Stimulated activated naive B cell treated with anti-CD40 and anti-IgM and Interleukin-4, amounts not matched to agents 10 μg/mL and 1 μg/mL and 100 μg/mL, for 72 hours (primary cell): ENCODE measurements at places on chromosomes 16 and 17.
A peak's percentile ranks its signal among the peaks of the same experiment; 100 is the strongest.

- no peak for DNase-seq
Observed at GRCh38 chr17:66507982-66508760, 205.8 kb downstream of the PRKCA start.

DNA sequence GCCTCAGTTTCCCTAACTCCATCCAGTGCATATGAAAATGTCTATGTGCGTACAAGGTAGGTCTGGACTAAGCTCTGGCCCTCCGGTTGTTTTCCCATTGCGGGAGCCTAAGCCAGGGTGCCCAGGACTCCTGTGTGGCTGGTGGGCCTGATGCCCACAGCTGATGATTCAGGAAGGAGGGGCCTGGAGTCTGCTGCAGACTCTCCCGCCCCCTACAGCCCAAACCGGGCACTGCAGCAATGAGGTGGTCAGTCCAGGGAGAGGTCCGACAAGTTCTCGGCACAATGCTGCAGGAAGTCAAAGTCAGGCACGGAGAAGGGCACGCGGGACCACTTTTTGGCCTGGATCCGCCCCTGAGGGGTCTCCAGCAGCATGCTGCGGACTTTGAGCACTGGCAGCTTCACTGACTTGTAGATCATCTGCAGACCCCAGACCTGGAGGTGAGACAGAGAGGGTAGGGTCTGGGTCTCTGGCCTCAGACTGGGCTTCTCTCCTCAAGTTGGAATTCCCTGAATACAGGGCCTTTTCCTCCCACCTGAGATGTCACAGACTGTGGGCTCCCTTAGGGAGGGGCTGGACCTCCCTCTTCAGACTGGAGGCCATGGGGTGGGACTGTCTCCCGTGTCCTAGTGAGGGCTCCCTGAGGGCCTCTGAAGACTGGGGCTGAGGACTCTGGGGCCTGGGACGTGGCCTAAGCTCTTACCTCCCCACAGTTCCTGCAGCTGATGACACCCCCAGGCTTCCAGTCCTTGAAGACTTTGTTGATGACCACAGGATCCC is 3.4 kb upstream of the ZNF385C start:
- DNase-seq: peak; percentile 58

DNA sequence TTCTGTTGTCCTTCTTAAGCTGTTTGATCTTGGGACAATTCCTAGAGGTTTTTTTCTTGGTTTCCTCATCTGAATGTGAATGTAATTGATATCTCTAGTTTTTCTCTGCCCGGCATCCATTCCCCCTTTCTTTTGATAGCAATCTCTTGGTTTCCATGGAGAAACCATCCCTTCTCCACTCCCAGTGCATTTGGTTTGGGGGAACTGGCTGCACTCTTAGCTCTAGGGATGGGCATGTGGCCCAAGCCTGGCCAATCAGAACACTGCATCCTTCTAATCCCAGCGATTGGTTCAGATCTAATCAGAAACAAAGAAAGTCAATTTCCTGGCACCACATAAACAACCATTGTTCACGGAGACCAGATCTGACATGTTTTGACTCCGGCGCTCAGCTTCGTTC is 45.1 kb downstream of the IRX3 start:
- DNase-seq: no peak

DNA sequence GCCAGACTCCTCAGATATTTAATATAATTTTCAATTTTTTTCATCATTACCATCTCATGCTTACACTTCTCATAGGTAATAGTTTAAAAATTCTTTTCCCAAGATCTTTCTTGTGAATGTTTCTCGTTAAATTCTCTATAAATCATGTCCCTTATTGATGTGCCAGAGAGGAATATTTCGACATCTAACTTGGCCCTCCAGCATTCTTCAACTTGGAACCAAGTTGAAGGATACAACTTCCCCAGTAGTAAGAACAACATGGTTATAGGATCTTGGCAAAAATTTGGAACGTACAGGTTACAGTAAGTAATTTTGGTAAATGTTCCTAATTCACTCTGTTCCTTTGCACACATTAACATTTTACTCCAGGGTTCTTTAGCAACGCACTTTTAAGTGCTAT is 731.8 kb downstream of the CDH11 start:
- DNase-seq: no peak

DNA sequence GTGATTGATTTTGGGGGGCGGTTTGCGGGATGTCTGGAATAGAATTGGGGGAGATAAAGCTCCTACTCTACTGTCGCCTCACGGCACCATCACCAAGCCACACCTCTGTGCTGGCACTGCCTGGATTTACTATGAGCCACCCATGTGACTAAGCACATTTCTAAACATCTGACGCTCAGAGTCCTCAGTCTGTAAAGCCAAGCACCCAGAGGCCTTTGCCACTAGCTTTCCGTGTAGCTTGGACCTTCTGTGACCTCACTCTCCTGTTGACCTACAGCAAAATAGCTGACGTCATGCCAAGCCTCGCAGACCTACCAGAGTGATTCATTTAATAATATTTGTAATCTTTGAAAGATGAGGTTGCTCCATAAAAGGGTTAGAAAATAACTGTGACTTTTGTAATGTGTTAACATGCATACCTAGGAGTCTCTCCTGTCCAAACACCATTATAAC is 38.5 kb upstream of the MYOCD start:
- no peak for DNase-seq

GRCh38 chr16:72769876-72770275 is 278.1 kb downstream of the ZFHX3 start:
- no peak for DNase-seq

- peak; percentile 83 for DNase-seq
Observed at GRCh38 chr17:4412933-4413831, 20.6 kb upstream of the SPNS3 start.

GRCh38 chr17:67868176-67868575 is 42.9 kb downstream of the BPTF start:
- DNase-seq: no peak
